Stimulated activated CD8-positive, alpha-beta memory T cell treated with anti-CD3 and anti-CD28 coated beads, Interleukin-15, amount 100 ng/mL, for 24 hours (primary cell): ENCODE measurements at places on chromosomes 4 and X.

- DNase-seq: no peak
Measured at GRCh38 chrX:45068569-45068968, 132.1 kb downstream of the DIPK2B start.

- DNase-seq: no peak
Measured at GRCh38 chr4:115664285-115664684, 550.9 kb upstream of the NDST4 start.

DNA sequence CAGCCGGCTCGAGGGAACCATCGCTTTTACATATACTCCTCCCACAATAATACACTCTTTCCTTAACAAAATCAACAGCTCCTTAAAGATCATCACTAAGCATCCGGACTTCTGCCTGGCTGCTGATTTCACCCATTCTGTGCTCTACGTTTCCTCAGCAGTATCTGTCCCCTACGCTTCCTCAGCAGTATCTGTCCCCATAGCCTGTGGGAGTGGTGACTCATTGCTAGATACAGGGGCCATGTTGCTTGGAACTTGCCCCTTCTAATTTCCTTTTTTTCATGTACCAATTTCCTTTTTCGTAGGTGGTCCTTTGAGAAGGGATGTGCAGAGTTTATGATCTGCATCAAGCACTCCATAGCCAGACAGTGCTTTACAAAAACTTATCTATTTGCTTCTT lies 18.6 kb downstream of the MAP3K15 start:
- DNase-seq: no peak

- no peak for DNase-seq
Measured at GRCh38 chrX:16386126-16386525, 218.8 kb downstream of the MAGEB17 start.

- no peak for DNase-seq
Measured at GRCh38 chrX:151702026-151702714, 6.9 kb downstream of the PRRG3 start.

DNA sequence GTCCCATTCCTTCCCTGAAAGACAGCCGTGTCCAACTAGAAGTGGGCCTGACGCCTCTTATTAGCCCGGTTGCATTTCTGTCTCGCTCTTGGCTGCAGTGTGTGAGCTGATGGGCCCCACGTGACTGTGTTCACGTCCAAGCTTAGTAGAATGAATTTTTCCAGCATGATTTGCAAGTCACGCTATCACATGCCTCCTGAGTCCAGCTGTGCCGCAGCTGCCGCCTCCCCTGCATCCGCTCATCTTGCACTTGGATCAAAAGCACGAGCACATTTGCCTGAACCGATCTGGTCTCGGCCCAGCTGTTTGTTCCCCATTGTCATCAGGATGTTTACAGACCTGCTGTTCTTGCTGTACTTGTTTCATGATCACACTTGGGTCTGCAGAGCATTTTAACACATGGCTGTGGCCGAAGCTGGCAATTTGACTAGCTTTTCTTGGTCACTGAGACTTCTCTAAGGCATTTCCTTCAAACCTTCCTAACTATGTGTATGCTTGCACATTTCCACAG lies 126.5 kb downstream of the KIT start:
- no peak for DNase-seq

GRCh38 chr4:123867910-123868587 lies 471.5 kb downstream of the SPRY1 start:
- DNase-seq: no peak

DNA sequence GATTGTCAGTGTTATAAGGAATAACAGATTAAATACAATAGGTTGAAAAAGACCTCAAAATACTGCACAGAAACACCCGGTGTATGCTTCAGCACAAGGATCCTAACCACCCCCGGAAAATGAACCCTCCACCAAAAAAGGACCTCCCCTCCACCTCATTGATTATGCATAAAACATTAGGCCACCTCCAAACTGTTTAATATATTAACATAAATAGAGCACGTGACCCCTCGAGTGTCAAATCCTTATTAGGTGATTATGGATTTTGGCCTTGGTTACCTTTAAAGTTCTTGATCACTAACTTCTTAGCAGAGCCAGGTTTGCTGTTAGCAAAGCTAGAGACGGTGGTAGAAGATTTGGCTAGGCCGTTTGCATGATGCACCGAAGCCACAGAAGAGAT lies 958 bp downstream of the CUL4B start:
- no peak for DNase-seq
